ENCODE measurements at places on chromosomes 5 and 9.

DNA sequence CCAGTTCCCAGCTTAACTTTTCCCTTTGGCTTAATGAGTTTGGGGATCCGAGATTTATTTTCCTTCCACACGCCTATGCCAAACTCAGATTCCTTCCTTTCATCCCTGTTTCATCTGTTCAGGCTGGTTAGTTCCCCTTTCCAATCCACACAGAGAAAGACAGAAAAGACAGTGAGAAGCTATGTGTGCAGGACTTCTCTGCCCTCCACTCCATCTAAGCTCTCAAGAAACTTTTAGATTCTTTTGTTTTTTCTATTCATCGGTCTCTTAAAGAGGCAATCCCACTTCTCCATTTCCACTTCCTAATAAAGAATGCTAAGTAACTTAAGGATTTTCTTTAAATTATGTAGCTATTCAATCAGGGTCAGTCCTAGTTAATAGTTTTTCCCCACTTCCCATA, 11.2 kb downstream of the ITGA1 start:
- peaks cover 27% of the 10 kb centered on the region for H3K36me3 ChIP-seq
- no peaks in the 10 kb centered on the region for H3K27me3 ChIP-seq
- DNase-seq = no peak
- peak overlapping the region; percentile 88 for H3K4me3 ChIP-seq

DNA sequence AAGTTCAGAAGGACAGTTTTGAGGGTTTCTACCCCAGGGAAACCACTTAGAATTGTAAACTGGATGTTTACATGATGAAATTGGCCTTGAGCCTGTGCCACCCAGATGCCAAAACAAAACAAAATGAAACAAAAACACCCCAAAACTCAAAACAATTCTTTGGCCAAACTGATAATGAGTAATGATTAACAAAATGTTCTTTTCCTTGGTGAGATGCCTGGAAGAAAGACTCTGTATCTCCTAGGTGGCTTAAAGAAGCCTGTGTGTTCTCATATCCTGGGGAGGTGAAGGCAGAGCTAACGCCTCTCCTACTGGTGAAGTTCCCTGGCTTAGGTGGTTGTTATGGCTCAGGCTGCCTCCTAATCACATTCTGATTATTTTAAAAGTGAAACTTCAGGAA, 120.5 kb downstream of the NPR3 start:
- no peak overlapping the region for H3K4me3 ChIP-seq
- H3K4me1 ChIP-seq = no peaks in the 10 kb centered on the region
- H3K36me3 ChIP-seq = no peaks in the 10 kb centered on the region
- H3K27me3 ChIP-seq = no peaks in the 10 kb centered on the region
- no peak for DNase-seq

DNA sequence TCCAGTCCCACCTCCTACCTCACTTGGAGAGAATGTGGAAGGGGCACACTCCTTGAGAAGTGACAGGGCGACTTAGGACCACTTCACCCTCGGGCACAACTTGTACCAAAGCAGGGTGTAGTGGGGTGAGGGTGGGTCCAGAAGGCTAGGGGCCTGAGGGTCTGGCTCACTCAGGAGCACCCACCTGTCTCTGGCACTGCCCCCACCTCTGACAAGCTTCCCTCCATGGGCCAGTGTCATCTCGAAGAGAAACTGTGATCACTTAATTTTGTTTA, 76.9 kb upstream of the OLFM1 start:
- H3K4me3 ChIP-seq = no peak overlapping the region
- no peak overlapping the region for H3K27ac ChIP-seq
- no peak for DNase-seq
- no peaks in the 10 kb centered on the region for H3K4me1 ChIP-seq

DNA sequence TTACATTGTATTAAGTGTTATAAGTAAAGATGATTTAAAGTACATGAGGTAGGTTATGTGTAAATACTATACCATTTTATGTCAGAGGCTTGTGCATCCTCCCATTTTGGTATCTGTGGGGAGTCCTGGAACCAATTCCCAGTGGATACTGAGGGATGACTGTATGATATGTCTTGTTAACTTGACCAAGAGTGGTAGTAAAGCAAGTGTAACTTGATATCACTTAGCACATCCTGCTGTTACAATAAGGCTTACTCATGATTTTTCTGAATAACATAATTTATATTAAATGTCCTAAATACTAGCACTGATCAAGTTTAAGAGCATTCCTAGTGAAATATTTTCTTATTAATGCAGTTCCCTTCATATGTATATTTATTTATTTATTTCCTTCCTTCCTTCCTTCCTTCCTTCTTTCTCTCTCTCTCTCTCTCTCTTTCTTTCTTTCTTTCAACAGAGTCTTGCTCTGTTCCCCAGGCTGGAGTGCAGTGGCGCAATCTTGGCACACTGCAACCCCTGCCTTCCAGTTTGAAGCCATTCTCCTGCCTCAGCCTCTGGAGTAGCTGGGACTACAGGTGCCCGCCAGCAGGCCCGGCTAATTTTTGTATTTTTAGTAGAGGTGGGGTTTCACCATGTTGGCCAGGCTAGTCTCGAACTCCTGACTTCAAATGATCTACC, 7.5 kb downstream of the NDFIP1 start:
- no peak overlapping the region for H3K27ac ChIP-seq
- no peaks in the 10 kb centered on the region for H3K27me3 ChIP-seq
- peaks cover 30% of the 10 kb centered on the region for H3K36me3 ChIP-seq
- H3K4me1 ChIP-seq = peaks cover 82% of the 10 kb centered on the region
- no peak for DNase-seq

DNA sequence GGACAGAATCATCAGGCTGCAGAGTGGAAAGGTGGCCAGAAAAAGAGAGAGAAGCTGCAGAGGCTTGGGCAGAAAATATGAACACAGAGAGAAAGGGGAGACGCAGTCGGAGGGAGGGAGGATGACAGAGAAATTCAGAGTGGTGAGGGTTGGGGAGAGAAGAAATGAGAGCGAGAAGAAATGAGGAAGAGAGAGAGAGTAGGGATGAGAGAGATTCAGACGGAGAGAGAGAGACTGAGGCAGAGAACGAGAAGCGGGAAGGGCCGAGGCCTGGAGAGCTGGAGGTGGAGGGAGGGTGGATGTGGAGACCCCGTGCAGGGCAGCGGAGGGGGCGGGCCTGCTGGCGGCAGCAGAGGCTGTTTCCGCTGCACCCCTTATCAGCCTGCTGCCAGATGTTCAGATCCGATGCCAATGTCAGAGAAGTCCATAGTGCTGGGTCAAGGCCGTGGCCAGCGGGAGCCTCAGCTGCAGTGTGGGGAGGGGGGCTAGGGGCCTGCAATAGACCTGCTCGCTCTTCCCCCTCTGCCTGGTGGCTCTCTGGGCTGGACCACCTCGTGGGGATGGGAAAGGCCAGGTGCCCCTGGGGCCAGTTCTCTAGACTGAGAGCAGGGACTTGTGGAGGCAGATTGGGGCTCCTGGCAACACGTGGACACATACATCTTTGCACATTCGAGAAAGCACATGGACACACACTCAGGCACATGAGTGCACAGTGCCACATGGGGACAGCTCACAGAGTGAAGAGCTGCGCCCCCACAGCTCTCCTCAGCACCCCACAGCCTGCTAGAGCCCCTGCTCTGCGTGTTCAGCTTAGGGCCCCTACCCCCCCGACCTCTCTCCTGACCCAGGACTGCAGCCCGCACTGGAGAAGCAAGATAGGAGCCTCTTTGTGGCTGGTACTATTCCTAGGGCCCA, 4.9 kb upstream of the NR5A1 start:
- peaks cover 7% of the 10 kb centered on the region for H3K27me3 ChIP-seq
- no peaks in the 10 kb centered on the region for H3K4me1 ChIP-seq
- H3K36me3 ChIP-seq = no peaks in the 10 kb centered on the region
- no peak for DNase-seq

GRCh38 chr9:27538647-27539046, 9.0 kb upstream of the MOB3B start:
- H3K27ac ChIP-seq = no peak overlapping the region
- peaks cover 5% of the 10 kb centered on the region for H3K36me3 ChIP-seq
- DNase-seq = no peak

DNA sequence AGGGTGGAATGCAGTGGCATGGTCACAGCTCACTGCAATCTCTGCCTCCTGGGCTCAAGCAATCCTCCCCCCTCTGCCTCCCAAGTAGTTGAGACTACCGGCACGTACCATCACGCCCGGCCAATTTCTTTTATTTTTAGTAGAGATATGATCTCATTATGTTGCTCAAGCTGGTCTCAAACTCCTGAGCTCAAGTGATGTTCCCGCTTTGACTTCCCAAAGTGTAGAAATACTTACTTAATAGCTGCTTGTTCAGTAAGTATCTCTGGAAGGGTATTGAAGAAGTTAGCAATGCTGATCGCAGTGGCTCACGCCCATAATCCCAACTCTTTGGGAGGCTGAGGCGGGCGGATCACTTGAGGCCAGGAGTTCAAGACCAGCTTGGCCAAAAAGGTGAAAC, 35.7 kb upstream of the PLIN2 start:
- H3K4me3 ChIP-seq = no peak overlapping the region
- H3K27me3 ChIP-seq = no peaks in the 10 kb centered on the region
- H3K27ac ChIP-seq = no peak overlapping the region
- peaks cover 16% of the 10 kb centered on the region for H3K4me1 ChIP-seq
- DNase-seq = no peak
- no peaks in the 10 kb centered on the region for H3K36me3 ChIP-seq

- no peaks in the 10 kb centered on the region for H3K36me3 ChIP-seq
- H3K27me3 ChIP-seq = no peaks in the 10 kb centered on the region
- peak overlapping the region; percentile 81 for H3K27ac ChIP-seq
- peaks cover 72% of the 10 kb centered on the region for H3K4me1 ChIP-seq
- DNase-seq = no peak
Measured at GRCh38 chr5:134099939-134100282, 14.6 kb upstream of the TCF7 start.

GRCh38 chr5:4011943-4012342, 416.3 kb downstream of the IRX1 start:
- DNase-seq = no peak
- no peak overlapping the region for H3K4me3 ChIP-seq
- H3K4me1 ChIP-seq = no peaks in the 10 kb centered on the region
- no peaks in the 10 kb centered on the region for H3K36me3 ChIP-seq

- no peak overlapping the region for H3K4me3 ChIP-seq
- no peaks in the 10 kb centered on the region for H3K36me3 ChIP-seq
- DNase-seq = no peak
- no peaks in the 10 kb centered on the region for H3K4me1 ChIP-seq
Measured at GRCh38 chr5:165209101-165209727, 1703.8 kb downstream of the MAT2B start.

GRCh38 chr5:113265190-113265589, 169.6 kb downstream of the TSSK1B start:
- no peaks in the 10 kb centered on the region for H3K27me3 ChIP-seq
- no peak overlapping the region for H3K4me3 ChIP-seq
- no peaks in the 10 kb centered on the region for H3K36me3 ChIP-seq
- DNase-seq = no peak
- no peak overlapping the region for H3K27ac ChIP-seq

- no peaks in the 10 kb centered on the region for H3K4me1 ChIP-seq
- no peaks in the 10 kb centered on the region for H3K36me3 ChIP-seq
- H3K4me3 ChIP-seq = no peak overlapping the region
- no peak overlapping the region for H3K27ac ChIP-seq
Measured at GRCh38 chr9:75197561-75197960, 109.2 kb downstream of the OSTF1 start.

DNA sequence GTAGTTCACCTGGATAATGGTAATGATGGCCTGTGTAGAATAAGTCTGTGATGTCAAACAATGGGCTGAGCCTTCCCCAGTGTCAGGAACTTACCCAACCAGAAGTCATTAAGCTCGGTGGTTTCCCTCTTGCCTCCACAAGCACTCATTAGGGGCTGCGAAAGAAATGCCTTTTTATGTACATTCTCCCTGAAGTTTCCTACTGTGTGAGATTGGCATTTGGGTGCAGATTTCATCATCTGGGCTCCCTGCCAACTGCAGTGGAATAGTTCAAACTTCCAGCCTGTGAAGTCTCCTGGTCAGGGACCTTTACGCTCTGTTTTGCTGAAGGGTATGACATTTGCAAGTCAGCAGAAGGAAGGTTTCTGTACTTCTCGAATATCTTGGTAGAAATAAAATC, 41.6 kb upstream of the TMEM215 start:
- H3K4me1 ChIP-seq = no peaks in the 10 kb centered on the region
- H3K27ac ChIP-seq = no peak overlapping the region
- H3K27me3 ChIP-seq = no peaks in the 10 kb centered on the region
- no peaks in the 10 kb centered on the region for H3K36me3 ChIP-seq
- H3K4me3 ChIP-seq = no peak overlapping the region

- no peak overlapping the region for H3K27ac ChIP-seq
- H3K36me3 ChIP-seq = no peaks in the 10 kb centered on the region
- peaks cover 15% of the 10 kb centered on the region for H3K27me3 ChIP-seq
- H3K4me1 ChIP-seq = peaks cover 24% of the 10 kb centered on the region
- peak; percentile 31 for DNase-seq
Measured at GRCh38 chr9:19517202-19517942, 108.6 kb downstream of the ACER2 start.
